ENCODE measurements at places on chromosomes 2 and 18.

- no peak for DNase-seq
Observed at GRCh38 chr2:133562558-133562957, 5.7 kb downstream of the NCKAP5 start.

DNA sequence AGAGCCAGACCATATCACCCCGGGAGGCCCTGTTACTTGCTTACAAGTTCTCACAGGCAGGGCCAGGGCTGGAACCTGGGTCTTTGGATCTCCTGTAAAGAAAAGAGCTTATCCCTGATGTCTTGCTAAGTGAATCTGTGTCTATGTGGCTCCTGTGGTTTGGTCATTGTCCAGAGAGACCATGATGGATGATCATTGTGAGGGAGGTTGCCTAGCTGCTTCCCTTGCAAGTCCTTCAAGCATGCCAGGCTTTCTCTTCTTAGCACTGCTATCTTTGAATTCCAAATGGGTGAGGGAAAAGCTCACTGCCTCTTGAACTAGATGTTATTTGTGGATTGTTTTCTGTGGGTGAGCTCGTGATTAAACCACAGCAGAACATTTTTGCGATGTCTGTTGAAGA is 151.6 kb downstream of the FSHR start:
- DNase-seq, result no peak

DNA sequence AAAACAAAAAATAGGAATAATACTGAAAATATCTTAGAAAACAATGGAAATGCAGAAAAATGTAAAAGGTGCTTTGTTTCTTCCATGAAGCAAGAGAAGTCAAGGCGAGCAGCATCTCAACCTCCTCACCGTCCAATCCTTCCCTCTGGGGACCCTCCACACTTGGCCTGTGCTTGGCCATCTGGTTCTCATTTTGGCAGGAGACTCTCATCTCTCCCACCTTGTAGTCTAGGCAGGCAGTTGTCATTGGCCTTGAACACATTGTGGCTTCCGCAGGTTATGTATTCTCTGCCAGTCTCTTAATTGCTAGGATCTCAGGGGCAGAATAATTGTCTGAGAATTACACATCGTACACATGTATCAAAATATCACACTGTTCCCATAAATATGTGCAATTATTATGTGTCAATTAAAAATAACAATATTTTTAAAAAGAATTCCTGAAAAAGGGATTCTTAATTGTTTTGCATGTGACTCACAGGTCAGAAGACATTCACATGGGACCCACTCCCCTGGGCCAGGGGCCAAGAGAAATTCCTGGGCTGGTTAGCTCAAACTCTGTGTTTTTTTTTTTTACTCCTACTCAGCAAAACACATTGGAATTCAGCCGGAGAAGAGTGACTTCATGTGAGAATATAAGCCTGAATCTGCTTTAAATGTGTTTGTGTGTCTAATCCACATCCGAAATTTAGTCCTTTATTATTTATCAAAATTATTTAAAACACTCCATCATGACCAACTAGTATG is 14.0 kb upstream of the ANKRD62 start:
- DNase-seq, result no peak

DNA sequence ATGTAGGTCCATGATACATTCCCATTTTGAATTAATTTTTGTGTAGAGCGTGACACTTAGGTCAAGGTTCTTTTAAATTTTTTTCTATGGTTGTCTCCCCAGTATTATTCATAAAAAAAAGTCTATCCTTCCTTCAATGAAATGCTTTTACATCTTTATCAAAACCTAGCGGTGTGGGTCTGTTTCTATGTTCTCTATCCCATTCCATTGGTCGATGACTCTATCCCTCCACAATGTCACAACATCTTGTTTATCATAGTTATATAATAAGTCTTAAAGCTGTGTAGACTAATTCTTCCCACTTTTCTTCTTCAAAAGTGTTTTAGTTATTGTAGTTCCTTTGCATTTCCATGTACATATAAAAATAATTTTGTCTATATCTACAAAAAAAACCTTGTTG is 47.2 kb upstream of the GPR17 start:
- DNase-seq, result no peak

DNA sequence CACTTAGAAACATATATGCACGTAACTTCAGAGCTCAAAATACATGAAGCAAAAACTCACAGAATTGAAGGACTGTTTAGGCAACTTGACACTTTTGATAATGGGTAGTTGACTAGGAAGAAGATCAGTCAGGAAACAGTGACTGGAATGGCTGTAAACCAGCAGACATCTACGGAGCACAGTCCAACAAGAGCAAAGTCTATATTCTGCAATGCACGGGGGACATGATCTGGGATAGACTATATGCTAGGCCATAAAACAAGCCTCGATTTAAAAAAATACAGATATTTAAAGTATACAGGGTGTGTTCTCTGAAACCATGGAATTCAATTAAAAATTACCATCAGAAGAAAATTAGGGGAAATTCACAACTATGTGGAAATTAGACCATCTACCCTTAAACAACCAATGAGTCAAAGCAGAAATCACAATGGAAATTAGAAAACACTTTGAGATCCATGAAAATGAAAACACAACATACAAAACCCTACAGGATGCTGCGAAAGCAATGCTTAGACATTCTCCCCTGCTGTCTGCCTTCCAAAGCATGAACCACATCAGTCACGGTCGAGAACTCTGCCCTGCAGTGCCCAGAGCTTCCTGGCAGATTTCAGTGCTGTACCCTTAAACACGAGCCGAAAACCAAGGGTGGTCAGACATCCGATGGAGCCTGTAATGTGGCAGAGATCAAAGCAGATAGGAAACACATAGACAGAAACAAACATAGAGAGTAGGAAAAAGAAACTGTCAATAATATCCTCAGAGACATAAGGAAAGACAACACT is 651.9 kb upstream of the HS6ST1 start:
- DNase-seq, result no peak

GRCh38 chr2:36993841-36994620 is 27.7 kb upstream of the STRN start:
- no peak for DNase-seq

- no peak for DNase-seq
Observed at GRCh38 chr2:105934467-105934866, 189.8 kb downstream of the NCK2 start.

GRCh38 chr2:62354771-62355561 is 151.0 kb downstream of the TMEM17 start:
- no peak for DNase-seq

Data from AML-193 (cell line).